ENCODE measurements at places on chromosomes 4 and X. TPM values are rescaled to one million over a fixed set of nuclear protein-coding genes. Genes with fewer than 3 reads are reported as not detected.

GRCh38 chr4:81031796-81032551 is 1.5 kb downstream of the BMP3 start:
- peaks cover 4% of the 10 kb centered on the region for H3K4me1 ChIP-seq
- H3K27me3 ChIP-seq: peaks cover 9% of the 10 kb centered on the region
- H3K4me3 ChIP-seq: no peak overlapping the region
- no peaks in the 10 kb centered on the region for H3K36me3 ChIP-seq

MFAP3L gene
- 4.8 TPM for total RNA-seq

- H3K27me3 ChIP-seq: no peaks in the 10 kb centered on the region
- H3K27ac ChIP-seq: no peak overlapping the region
- H3K4me3 ChIP-seq: no peak overlapping the region
- no peaks in the 10 kb centered on the region for H3K36me3 ChIP-seq
- no peaks in the 10 kb centered on the region for H3K4me1 ChIP-seq
- no peak for DNase-seq
These were observed 63.3 kb upstream of the PRPS1 start for GRCh38 chrX:107565015-107565414.

GRCh38 chrX:12229986-12230385 is 91.7 kb downstream of the FRMPD4 start:
- H3K4me3 ChIP-seq: no peak overlapping the region
- no peak overlapping the region for H3K27ac ChIP-seq
- H3K36me3 ChIP-seq: no peaks in the 10 kb centered on the region

DNA sequence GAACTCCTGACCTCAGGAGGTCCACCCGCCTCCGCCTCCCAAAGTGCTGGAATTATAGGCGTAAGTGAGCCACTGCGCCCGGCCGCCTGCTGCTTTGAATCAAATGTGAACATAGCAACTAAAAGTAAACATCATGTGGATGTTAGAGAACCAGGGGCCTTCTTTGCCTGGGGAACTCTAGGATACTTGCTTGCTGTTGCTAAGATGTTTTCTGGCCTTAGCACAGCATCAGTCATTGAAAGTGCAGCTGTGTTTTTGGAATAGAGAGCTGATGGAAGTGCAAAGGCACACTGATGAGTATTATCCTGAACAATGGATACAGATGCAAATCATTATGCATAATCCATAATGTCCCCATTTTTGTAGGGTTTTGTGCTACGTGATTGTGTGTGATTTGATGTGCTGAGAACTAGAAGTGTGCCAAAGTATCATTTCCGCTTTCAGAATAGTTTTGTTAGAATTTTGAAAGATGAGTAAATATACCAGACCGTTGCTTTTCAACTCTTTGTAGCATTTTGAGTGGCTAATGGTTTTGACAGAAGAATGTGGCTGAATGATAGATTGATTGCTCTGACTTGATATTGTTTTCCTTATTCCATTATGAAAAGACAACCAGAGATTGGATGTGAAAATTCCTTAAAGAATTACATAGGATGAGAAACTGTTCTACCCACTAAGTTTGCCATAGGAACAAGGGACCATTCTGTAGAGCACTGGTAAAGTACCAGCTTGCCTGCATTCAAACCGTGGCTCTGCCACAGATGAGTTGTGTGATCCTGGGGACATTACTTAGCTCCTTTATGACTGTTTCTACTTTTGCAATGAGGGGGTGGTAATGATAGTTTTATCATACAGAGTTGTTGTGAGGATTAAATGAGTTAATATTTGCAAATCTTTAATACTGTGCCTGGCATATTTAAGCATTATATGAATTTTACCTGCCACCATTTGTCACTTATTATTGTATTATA is 74.7 kb downstream of the REPS2 start:
- DNase-seq: no peak
- H3K27ac ChIP-seq: no peak overlapping the region
- H3K4me1 ChIP-seq: no peaks in the 10 kb centered on the region
- H3K27me3 ChIP-seq: no peaks in the 10 kb centered on the region
- H3K4me3 ChIP-seq: no peak overlapping the region

DNA sequence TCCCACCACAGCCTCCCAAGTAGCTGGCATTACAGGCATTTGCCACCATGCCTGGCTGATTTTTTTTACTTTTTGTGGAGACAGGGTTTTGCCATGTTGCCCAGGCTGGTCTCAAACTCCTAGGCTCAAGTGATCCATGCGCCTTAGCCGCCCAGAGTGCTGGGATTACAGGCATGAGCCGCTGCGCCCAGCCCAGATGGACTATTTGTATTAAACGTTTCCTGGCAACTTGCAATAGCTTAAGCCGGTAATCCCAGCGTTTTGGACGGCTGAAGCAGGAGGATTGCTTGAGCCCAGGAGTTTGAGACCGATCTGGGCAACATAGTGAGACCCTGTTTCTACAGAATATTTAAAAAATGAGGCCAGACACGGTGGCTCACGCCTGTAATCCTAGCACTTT is 18.4 kb downstream of the UBE2K start:
- H3K4me1 ChIP-seq: peaks cover 27% of the 10 kb centered on the region
- H3K27me3 ChIP-seq: no peaks in the 10 kb centered on the region
- H3K36me3 ChIP-seq: no peaks in the 10 kb centered on the region
- no peak for DNase-seq
- no peak overlapping the region for H3K4me3 ChIP-seq

IDH3G gene
- 56.9 TPM for total RNA-seq

- peaks cover 17% of the 10 kb centered on the region for H3K27me3 ChIP-seq
- no peak overlapping the region for H3K27ac ChIP-seq
- no peaks in the 10 kb centered on the region for H3K36me3 ChIP-seq
- H3K4me1 ChIP-seq: no peaks in the 10 kb centered on the region
- no peak overlapping the region for H3K4me3 ChIP-seq
- no peak for DNase-seq
These were observed 134.0 kb upstream of the ZIC3 start for GRCh38 chrX:137431693-137432488.

DCAF16 gene
- 12.1 TPM for total RNA-seq

DNA sequence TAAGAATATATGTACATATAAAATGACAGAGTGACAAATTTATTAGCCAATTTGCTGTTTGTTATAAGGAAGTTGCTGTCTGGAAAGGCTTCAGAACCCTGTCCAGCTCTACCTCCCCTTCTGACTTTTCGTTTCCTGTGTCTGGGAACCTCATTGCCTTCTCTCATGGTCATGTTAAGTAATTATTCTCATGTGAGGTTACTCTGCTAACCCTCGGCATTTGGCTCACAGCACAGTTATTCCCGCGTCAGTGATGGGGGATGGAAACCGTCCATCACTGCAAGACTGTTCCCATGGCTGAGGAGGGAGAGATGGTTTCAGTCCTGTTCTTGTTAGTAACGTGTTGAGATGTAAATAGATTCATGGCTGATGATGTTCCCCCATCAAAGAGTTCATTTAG is 11.9 kb downstream of the EDNRA start:
- DNase-seq: no peak
- no peak overlapping the region for H3K4me3 ChIP-seq
- H3K27me3 ChIP-seq: no peaks in the 10 kb centered on the region
- no peak overlapping the region for H3K27ac ChIP-seq
- no peaks in the 10 kb centered on the region for H3K4me1 ChIP-seq

DNA sequence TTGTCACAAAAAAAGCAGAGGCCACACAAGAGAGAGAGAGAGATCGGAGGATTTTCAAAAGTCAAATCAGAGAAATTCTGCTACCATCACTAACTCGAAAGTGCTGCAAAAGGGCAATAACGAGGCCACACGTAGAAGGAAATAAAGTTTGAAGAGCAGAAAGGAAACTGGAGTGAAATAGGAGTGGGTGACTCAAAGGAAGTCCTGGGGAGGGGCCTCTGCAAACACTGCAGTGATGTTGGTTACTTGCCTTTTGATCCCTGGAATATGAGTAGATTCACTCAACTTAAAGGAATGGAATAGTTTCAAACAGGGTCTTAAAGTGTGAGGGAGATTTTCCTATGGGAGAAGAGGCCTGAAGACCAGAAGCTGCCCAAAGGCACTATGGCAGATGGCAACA is 663.4 kb upstream of the LCORL start:
- H3K36me3 ChIP-seq: no peaks in the 10 kb centered on the region
- no peak for DNase-seq
- no peak overlapping the region for H3K4me3 ChIP-seq
- no peaks in the 10 kb centered on the region for H3K27me3 ChIP-seq
- H3K4me1 ChIP-seq: peaks cover 8% of the 10 kb centered on the region
- no peak overlapping the region for H3K27ac ChIP-seq

CYSLTR1 gene
- 0.86 TPM for total RNA-seq

GRCh38 chr4:26496207-26496783 is 6.0 kb upstream of the CCKAR start:
- no peaks in the 10 kb centered on the region for H3K36me3 ChIP-seq
- no peaks in the 10 kb centered on the region for H3K27me3 ChIP-seq
- no peak for DNase-seq
- no peak overlapping the region for H3K27ac ChIP-seq
- no peaks in the 10 kb centered on the region for H3K4me1 ChIP-seq

NWD2 gene
- not detected for total RNA-seq

DNA sequence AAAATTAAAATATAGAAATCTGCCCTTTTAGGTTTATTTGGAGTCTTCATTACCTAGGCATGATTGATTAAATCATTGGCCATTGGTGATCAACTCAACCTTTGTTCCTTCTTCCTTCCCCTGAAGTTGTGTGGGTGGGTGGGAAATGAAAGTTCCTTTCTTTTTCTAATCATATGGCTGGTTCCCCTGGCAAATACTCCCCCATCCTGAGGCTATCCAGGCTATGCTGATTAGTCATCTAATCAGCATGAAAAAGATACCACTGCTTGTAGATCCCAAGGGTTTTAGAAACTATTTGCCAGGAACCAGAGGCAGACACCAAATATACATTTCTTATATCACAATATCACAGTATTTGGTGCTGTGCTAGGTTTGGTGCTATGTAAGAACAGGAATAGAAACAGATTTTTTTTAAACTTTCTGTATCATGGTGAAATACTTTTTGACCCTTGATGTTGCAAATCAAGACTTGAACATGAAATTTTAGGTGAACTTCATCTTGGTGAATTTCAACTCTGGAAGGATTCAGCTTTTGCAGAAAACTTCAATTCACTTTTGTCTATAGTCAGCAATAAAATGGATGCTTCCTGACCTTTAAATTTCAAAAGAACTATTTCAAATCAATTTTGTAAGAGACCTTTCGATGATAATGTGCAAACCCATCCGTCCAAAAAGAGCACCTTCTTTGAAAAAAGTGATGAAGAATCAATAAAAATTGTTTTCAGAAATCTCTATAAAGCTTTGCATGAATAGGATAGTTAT is 71.1 kb downstream of the CCSER1 start:
- H3K27me3 ChIP-seq: no peaks in the 10 kb centered on the region
- no peaks in the 10 kb centered on the region for H3K4me1 ChIP-seq
- no peak overlapping the region for H3K27ac ChIP-seq
- H3K4me3 ChIP-seq: no peak overlapping the region

VSIG1 gene
- total RNA-seq: not detected

DNA sequence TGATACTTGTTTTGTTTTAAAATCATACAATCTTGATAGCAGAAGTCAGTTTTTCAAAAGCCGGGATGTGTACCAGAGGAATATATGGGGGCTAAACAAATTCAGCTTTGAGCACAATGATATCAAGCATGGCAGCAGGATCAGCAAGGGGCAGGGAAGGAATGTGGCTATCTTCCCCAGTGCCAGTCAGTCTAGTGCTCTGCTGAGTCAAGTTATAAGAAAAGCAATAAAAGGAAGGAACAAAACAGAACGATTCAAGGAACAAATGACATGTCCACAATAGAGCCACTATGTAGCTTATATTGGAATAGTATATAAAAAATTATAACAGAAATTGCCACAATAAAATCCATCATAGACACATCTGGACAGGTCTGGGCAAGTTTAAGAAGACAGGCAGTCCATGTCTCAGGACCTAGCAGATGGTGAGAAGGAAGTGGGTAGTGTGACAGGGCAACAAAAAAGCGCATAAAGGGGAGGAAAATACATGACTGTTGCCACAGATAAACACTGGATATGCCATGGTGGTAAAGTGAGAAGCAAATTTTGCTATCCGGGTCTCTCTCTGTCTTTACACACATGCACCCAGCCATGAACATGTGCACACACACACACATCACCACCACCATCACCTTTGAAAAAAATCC is 518.2 kb upstream of the HTR2C start:
- H3K27ac ChIP-seq: no peak overlapping the region
- H3K36me3 ChIP-seq: no peaks in the 10 kb centered on the region
- H3K27me3 ChIP-seq: no peaks in the 10 kb centered on the region
- H3K4me3 ChIP-seq: no peak overlapping the region
- DNase-seq: no peak
- no peaks in the 10 kb centered on the region for H3K4me1 ChIP-seq

DNA sequence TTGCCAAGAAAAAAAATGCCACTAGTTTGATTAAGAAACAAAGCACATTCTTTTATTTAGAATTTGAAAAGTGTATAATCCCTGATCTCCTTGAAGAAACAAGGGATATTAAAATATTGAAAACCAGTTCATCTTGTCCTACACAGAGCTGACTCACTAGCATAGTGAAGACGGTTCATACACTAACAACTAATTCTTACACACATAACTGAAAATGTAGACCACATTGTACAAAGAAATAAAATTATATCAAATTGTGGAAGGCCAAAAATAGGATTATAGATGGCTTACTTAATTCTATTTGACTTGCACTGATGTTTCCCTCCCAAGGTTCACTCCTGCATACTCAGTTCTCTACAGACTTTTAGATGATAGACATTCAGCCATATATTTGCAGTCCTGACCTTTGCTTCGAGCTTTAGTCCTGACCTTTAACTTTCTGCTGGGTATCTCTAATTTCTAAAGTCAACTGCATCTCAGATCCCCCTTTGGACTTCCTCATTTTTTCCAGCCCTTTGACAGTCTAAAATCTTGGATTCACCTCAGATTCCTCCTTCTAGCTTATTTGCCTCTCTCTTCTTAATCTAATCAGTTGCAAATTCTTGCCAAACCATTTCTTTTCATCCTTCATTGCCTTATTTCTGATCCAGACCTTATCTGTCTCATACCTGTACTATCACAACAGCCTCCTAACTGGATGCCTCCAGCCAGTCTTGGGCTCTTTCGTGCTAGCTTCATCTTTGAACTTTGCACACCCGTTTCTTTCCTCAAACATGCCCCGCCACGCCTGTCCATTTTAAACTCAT is 4.5 kb upstream of the WWC2 start:
- no peaks in the 10 kb centered on the region for H3K27me3 ChIP-seq
- H3K36me3 ChIP-seq: no peaks in the 10 kb centered on the region
- H3K4me1 ChIP-seq: no peaks in the 10 kb centered on the region
- H3K27ac ChIP-seq: no peak overlapping the region

DNA sequence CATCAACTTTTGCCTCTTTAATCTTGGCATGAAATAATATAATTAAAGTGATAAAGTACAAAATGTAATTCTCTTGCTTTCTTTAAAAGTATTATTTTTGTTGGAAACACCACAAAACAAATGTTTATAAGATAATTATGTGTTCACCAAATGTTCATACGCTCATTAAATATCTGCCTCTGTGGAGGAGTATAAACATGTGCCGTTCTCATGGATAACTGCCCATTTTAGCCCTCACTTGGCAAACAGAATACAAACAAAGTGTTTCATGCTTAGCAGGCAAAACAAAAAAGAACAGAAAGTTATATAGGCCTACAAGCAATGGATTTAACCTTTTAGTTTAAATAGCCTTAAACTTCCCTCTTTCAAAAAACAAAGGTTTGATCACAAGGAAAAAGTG is 800.5 kb upstream of the DIAPH2 start:
- H3K4me1 ChIP-seq: no peaks in the 10 kb centered on the region
- no peak for DNase-seq
- no peaks in the 10 kb centered on the region for H3K36me3 ChIP-seq
- no peaks in the 10 kb centered on the region for H3K27me3 ChIP-seq
- H3K27ac ChIP-seq: no peak overlapping the region

- peaks cover 15% of the 10 kb centered on the region for H3K27me3 ChIP-seq
- H3K4me3 ChIP-seq: no peak overlapping the region
- H3K36me3 ChIP-seq: no peaks in the 10 kb centered on the region
- no peak for DNase-seq
- H3K4me1 ChIP-seq: no peaks in the 10 kb centered on the region
These were observed 15.2 kb downstream of the CAPN6 start for GRCh38 chrX:111254896-111255693.
